CD4-positive, alpha-beta T cell treated with Interleukin-6 for 4 hours (primary cell): ENCODE measurements at places on chromosomes 12 and 14.
A peak's percentile ranks its signal among the peaks of the same experiment; 100 is the strongest.

DNA sequence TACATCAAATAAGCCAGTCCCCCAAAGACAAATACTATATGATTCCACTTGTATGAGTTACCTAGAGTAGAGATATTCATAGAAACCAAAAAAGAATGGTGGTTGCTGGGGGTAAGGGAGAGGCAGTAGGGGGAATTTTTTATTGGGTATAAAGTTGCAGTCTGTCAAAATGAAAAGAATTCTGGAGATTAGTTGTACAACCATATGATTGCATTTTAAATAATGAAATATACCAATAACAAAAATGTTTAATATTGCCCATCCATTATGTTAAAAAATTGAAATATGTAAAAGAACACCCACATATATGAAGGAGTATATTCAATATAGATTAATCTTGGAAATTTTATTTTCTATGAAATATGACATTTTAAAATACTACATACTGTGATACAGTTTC is 1383.5 kb downstream of the FSCB start:
- no peak for DNase-seq

- DNase-seq: no peak
These were observed 34.8 kb downstream of the PLXNC1 start for GRCh38 chr12:94182986-94183707.

GRCh38 chr12:99605-100004 is 33.0 kb downstream of the IQSEC3 start:
- DNase-seq: no peak

GRCh38 chr14:102777711-102778337 is 575 bp downstream of the TRAF3 start:
- peak; percentile 16 for DNase-seq

DNA sequence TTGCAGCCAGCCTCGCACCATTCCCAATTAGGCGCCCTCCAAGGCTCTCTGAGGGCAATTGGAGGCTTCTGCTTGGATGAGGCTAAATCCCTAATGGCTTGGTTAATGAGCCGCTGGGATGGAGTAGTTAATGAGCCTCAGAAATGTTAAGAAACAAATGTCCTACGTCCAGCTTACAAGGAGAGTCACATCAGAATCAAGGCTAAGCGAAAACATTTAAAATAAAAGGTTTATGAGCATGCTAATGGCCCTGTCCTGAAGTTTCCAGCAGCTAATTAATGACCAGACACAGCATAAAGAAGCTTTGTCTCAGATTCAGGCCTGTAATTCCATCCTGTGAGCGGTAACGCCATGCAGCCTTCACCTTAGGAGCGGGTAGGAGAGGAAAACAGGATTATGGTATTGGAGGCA is 200.7 kb upstream of the BCL2L14 start:
- no peak for DNase-seq

DNA sequence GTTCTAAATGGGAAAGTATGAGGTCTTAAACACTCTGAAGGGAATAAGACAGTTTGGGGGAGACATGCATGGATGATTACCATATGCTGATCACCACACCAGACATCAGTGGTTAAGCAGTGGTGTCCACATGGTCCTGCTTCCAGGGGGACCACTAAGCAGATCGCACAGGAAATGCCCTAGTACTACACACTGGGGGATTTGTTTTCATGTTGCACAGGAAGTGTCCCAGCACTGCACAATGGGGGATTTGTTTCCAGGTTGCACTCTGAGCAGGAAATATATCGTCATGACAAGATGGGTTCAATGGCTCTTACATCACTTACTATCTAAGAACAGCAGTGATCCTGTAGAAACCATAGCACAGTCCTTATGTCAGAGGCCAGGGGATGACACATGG is 245.5 kb downstream of the BCL11B start:
- DNase-seq: no peak

GRCh38 chr14:56172571-56172971 is 54.4 kb downstream of the PELI2 start:
- DNase-seq: no peak

DNA sequence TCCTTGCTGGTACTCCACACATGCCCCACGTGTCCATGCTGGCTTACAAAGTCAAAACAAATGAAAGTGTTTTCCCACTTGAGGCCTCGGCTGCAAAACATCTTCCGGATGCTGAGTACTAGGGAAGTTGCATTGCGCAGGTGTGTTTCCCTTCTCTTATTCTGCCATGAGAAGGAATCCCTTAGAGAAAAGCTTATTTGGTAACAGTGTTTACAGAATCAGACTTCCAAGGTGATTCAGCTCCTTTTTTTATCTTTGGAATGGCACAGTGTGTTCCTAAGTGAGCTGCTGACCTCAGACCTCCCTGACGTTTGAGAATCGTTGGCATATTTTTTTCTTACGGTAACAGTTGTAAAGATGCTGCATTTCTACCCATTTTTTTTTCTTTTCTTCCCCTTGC is 211.3 kb downstream of the ESR2 start:
- DNase-seq: no peak

GRCh38 chr14:79663453-79663852 is 547.9 kb downstream of the DIO2 start:
- DNase-seq: no peak

DNA sequence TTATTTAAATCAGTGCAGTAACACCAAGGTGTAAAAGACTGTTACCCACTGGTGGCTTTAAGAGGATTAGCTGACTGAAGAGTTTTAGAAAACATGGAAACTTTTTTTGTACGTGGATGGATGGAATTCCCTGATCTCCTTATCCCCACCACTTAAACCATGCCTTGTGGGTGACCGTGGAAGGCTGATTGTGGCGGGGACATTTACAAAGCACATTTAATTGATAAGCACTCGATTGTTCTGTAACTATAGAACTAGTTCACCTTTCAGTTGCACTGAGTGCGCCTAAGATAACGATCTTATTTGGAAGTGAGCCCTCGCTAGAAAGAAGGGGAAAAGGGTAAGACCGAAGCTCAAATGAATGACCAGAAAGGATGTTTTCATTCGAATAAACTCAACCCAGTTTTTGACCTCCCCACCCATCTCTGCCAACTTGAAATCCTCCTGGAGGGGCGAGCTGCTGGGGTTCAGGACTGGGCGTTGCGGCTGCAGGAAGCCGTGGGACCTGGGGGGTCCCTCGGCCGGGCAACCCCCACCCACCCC is 688 bp upstream of the RASSF3 start:
- DNase-seq: no peak

DNA sequence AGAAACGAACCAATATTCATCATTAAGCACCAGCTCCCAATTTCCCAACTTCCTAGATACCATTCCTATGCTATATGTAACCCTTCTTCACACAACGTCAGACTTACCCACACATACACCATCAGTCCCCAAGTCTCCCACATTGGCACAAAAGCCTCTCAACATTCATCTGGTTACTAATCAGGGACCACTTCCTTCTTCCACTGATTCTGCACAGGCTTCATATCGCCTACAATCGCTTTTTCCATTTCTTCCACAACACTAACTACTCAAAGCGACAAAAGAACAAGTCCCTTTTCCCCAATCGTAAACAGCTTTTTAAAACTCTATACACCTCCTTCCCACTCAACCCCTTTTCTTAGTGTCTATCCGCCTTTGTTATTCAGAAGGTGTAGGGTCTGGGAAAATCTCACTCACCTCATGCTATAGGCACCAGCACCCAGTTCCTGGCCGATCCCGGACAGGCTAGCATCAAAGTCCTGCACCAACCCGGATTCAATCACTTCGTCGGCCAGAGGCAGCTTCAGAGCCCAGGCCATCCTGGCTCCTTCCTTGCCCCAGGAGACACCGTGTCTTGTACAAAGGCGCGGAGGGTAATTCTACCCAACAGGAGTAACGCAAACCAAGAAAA is 936 bp downstream of the TFCP2 start:
- DNase-seq: no peak

GRCh38 chr12:123034022-123034541 is 53.6 kb downstream of the ARL6IP4 start:
- peak; percentile 23 for DNase-seq

DNA sequence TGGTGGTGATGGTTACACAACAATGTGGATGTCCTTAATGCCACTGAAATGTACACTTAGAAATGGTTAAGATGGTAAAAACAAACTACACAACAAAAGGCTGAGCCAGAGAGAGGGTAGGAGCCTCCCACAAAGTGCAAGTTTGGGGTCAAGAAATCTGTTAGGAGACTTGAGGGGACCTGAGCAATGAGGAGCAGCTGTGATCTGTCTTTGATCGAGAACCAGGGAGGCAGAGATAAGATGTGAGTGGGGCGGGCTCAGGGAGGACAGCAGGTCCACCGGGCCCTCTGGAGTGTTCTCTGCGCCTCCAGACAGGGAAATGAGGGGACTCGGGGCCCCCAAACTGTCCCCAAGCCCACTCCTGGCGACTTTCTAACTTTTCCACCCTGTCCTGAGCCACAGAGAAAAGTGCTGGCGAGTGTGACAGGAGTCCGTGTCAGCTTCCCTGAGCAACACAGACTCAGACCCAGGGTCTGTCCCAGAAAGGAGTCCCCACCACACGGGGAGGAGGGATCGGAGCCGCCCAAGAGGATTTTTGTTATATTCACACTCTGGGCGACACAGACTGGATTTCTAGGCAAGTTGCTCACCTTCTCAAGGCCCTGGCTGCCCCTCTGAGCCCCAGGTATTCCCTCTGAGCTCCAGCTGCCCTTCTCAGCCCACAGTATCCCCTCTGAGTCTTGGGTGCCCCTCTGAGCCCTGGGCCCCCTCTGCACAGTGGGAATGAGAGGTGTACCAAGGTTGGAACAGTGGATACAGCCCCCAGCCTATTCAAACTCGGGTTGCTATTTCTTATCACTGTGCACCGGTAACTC is 11.5 kb upstream of the SCARB1 start:
- no peak for DNase-seq

DNA sequence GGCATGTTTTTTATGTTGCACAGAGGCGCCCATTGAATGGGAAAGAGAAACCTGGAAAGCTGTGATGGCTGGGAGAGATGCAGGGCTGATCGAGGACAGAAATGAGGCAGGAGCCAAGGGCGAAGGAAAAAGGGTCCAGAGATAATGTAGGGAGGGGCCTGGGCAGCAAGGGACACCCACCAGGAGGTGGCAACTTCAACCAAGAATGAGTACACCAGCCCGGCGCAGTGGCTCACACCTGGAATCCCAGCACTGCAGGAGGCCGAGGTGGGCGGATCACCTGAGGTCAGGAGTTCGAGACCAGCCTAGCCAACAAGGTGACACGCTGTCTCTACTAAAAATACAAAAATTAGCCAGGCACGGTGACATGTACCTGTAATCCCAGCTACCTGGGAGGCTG is 4.0 kb downstream of the SSH1 start:
- DNase-seq: no peak

DNA sequence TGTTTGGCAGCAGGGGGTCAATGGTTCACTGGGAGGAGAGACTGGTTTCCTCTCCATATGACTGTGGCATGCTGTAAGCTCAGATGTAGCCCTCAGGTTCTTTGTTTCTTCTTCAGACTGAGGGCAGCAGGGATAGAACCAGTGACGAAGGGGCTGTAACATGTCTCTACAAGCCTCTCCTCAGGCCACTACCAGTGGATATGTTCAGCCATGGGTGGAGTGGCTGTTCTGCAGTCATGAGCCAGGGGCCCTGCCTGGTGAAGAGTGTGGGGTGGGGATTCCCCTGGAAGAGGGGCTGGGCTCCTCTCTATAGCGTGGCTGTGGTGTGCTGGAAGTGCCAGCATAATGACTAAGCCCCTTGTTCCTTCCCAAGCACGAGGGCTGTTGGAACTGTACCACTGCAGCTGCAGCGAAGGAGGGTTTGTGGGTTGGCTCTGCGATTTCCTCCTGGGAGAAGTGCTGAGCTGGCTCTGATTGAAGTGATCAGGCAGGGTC is 55.8 kb downstream of the CMAS start:
- peak; percentile 8 for DNase-seq

- no peak for DNase-seq
These were observed 205.0 kb upstream of the DCN start for GRCh38 chr12:91387461-91388134.

DNA sequence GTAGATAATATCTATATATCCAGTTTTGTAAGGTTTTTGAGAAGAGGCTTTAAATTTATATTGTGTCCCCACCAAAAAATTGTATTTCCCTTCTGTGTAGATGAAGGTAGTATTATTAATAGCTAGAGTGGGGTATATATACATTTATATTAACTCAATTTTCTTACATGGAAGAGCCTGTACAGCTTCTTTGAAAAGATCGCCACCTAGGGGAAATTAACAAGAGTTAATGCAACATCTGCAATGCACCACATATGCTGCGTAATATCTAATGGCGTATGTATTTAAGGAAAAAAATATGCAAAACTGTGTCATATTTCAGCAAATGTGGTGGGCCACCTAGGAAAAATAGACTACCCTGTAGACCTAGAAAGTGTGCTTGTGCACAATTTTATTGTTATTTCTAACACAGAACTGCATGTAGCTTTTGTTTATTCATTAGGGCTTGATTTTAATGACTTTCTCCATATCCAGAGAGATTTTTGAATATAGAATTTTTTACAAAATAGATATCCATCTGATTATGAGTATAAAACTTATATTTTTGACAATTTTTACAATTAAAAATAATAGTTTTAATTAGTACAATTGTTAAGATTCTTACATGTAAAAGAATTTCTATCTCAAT is 14.0 kb downstream of the CCER1 start:
- DNase-seq: no peak

- DNase-seq: no peak
These were observed 303.0 kb upstream of the RTL1 start for GRCh38 chr14:101206556-101206955.

DNA sequence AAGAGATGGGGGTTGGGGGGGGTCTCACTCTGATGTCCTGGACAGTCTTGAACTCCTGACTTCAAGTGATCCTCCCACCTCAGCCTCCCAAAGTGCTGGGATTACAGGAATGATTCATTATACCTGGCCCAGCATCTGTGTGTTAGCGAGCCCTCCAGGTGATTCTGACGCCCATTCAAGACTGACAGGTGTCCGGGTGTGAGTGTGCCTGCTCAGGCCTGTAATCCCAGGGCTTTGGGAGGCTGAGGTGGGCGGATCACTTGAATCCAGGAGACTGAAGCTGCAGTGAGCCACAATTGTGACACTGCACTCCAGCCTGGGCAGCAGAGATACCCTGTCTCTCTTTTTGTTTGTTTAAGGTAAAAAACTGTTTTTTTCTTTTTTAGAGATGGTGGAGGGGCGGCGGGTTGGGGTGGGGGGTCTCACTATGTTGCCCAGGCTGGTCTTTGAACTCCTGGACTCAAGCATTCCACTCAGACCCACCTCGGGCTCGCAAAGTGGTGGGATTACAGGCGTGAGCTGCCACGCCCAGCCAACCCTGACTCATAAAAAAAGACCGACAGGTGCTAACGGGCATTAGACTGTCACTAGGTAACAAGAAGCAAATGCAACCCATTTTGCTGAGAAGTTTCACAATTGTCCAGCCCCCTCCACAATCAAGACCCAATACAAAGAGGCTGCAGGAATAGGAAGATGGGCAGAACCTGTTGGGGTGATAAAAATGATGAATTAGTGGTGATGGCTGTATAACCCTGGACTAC is 4.7 kb downstream of the VSIG10 start:
- no peak for DNase-seq

- DNase-seq: no peak
These were observed 23.1 kb upstream of the RERG start for GRCh38 chr12:15244341-15244740.
